Hippocampal formation (tissue), 2 donors: ENCODE measurements at places on chromosomes 11 and 22.

DNA sequence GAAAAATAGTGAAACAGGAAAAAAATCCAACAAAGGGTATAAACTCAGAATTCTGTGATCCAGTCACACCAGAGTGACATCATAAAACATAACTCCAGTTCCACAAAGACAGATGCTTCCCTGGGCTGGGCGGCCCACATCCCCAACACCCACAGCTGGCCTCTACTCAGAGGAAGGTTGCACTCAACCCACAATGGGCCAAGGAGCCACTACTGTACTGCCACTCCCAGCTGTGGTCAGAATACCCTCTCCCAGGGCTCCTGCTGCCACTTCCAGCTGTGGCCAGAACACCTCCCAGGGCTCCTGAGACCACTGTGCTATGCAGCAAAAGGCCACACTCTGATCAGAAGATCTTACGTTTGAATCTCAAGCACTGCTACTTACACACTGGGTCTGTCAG is 18.3 kb downstream of the SMCO4 start:
- no peak for DNase-seq

- DNase-seq: no peak
Measured at GRCh38 chr11:96448225-96448624, 58.4 kb downstream of the JRKL start.

DNA sequence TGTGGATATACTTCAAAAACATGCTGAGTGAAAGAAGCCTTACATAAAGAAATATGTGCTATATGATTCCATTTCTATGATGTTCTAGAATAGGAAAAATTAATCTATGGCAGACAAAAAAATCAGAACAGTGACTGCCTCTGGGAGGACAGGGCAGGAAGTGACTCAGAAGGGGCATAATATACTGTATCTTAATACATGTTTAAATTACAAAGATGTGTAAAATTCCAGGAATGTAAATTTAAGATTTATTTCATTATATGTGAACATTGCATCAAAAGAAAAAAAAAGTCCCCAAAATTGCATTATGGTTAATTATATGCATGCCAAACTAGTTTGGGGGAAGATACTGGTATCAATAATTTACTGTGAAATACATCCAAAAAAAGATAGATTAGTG is 32.2 kb downstream of the SBF2 start:
- no peak for DNase-seq

GRCh38 chr11:126405374-126405773 is 49.9 kb downstream of the ST3GAL4 start:
- DNase-seq: no peak

- DNase-seq: no peak
Measured at GRCh38 chr11:10785146-10785474, 23.6 kb downstream of the EIF4G2 start.

DNA sequence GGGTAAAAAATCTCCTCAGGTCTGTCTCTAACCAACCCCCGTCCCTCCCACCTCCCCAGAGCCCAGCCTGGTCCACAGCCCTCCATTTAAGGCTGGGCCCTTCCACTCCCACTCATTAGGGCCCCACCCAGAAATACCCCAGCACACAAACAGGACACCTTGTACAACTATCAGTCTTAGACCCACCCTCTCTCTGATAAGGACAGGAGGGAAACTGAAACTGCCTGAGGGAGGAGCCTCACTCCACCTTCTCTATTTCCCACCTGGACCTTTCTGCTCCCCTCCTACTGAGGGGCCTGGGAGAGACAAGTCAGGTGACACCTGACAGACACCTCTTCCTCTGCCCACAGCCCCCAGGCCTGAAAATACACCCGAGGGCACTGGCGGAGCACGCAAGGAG is 90.2 kb downstream of the PLEKHA7 start:
- no peak for DNase-seq

DNA sequence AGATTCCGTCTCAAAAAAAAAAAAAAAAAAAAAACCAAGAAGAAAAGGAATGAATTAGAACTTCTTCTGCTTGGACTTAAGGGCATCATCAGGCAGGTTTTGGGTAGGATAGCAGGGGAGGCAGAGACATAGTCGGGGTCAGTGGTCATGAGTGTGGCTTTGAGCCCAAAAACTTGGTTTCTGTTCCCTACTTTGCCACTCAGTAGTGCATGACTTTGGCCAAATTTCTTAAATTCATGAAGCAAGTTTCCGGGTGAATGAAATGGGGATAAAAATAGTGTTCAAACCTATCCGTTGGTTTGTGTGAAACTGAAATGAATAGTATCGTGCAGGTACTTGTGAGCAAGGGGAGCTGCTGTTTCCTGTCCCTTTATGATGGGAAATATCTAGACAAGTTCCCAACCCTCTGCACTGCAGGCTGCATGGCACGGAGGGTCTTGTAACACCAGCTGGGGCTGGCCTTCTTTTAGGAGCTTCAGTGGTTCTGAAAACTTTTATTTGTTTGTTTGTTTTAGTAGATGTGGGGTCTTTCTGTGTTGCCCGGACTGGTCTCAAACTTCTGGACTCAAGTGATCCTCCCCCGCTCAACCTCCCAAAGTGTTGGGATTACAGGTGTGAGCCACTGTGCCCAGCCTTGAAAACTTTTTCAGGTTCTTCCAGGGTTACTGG is 18.4 kb downstream of the NEAT1 start:
- no peak for DNase-seq

DNA sequence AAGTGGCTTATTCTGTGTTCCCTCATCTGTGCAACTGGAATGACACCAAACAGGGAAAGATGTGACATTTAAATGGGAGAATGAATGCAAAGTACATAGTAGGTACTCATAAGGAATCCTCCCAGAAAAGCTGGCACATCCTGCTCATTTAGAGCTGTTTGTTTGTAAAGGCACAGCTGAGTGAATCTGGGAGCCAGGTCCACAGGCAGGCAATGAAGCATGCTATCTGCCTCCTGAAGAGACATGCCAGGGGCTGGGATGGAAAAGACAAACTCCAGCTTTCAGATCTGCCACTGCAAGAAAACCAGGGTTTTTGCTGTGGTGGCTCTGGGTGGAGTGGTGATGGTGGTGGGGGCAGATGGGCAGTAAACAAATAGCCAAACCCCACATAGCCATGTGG is 150.1 kb downstream of the TENM4 start:
- DNase-seq: no peak

DNA sequence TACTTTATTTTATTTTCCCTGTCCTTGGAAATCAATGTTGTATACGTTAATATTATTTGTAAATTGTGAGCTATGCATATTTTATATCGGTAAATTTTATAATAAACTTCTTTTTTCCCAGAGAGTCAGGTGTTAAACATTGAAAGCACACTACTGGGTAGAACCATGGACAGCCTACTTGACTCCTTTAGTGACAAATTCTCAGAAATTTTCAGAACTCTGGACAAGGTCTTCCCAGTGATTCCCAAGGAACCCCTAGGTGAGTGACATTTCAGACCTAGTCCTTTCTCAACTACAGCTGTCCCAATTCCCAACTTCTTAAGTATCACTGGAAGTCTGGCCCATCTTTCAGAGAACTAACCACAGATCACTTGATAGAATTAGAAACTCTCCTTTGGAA is 107.2 kb downstream of the RCN1 start:
- DNase-seq: no peak

DNA sequence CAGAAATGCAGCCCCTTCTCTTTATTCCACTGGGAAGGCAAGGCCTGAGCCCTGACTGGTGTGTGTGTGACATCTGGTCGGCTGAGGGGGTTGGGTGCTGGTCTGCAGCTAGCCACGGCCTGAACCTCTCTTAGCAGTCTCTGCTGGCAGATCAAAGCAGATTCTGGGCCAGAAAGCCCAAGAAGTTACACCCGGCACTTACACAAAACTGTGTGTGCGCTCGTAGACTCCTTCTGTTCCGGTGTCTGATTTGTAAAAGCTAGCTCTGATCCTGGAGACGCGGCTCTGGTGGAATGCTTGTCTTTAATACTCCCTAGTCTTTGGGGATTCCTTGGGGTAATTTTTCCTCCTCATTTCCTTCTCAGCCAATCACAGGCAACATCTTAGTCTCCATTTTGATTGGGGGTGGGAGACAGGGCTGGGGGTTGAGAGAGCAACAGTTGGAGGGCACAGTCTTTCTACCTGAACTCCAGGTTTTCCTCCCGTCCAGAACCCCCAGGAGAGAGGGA is 5.5 kb downstream of the PKNOX2 start:
- no peak for DNase-seq

- no peak for DNase-seq
Measured at GRCh38 chr11:34219279-34219678, 113.8 kb downstream of the NAT10 start.

GRCh38 chr11:120645639-120646038 is 134.1 kb downstream of the GRIK4 start:
- DNase-seq: no peak

GRCh38 chr22:43053176-43053575 is 36.0 kb downstream of the TTLL1 start:
- no peak for DNase-seq

DNA sequence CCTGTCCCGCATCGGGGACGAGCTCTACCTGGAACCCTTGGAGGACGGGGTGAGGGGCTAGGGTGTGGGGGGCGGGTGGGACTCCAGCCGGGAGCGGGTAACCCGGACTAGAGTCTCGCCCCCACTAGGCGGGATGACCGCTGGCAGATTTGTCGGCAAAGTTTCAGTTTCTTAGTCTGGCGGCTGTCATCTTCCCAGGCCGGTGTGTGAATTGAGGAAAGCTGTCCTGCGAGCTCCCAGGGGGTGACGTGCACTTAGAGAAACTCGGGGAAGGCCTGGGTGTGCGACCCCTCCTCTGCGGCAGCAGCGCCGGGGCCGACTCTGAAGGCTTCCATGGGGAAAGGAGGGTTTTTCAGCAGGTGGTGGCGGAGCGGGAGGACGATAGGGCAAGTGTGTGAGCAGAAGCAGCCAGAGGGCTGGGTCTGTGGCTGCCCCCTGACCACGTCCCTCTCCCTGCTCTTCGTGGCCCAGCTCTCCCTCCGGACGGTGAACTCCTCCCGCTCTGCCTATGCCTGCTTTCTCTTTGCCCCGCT is 463 bp downstream of the RAD9A start:
- DNase-seq: no peak

- no peak for DNase-seq
Measured at GRCh38 chr22:21041937-21042336, 3.8 kb upstream of the LRRC74B start.

DNA sequence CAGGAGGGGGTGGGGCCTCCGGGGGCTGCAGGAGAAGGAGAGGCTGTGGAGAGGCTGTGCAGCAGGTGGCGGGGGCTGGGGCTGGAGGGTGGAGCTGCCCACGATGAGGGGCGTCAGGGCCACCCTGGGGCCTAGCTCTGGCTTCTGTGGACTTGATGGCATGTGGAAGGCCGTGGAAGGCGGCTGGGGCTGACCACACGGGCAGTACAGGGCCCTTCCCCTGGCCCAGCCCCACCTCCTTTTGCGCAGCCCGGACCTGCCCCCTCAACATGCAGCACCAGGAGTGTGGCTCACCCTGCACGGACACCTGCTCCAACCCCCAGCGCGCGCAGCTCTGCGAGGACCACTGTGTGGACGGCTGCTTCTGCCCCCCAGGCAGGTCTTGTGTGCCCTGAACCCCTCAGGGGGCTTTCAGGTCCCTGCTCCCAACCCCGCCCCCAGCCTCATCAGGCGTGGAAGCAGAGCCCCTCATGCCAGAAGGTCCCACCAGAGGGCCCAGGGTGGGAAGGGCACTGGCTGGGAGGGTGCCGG is 6.1 kb downstream of the MUC5B start:
- DNase-seq: no peak

- DNase-seq: peak; percentile 22
Measured at GRCh38 chr22:21951931-21952465, 650 bp downstream of the PPM1F start.
